ENCODE measurements at places on chromosomes 12 and 14.
A peak's percentile ranks its signal among the peaks of the same experiment; 100 is the strongest.

GRCh38 chr12:102528111-102528510 is 47.7 kb upstream of the IGF1 start:
- DNase-seq = no peak

GRCh38 chr14:64119500-64119899 is 174.7 kb downstream of the ESR2 start:
- no peak for DNase-seq

GRCh38 chr14:68791902-68792677 is 777 bp downstream of the ZFP36L1 start:
- peak; percentile 49 for DNase-seq

DNA sequence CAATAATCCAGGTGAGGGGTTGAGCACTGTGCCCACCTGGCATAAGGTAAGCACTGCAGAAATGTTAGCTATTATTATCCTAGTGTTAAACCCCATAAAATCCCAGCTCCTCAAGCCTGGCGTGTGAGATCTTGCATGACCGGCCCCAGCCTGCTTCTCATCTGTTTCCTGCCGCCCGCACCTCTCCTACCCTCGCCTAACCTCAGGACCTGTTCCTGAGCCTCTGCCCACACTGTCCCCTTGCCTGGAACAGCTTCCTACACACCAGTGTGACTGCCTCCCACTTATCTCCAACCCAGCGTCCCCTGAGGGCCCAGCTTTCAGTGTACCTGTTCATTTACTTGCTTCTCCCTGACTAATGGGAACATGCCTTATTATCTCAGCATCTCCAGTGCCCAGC is 24.7 kb downstream of the ISCA2 start:
- no peak for DNase-seq

DNA sequence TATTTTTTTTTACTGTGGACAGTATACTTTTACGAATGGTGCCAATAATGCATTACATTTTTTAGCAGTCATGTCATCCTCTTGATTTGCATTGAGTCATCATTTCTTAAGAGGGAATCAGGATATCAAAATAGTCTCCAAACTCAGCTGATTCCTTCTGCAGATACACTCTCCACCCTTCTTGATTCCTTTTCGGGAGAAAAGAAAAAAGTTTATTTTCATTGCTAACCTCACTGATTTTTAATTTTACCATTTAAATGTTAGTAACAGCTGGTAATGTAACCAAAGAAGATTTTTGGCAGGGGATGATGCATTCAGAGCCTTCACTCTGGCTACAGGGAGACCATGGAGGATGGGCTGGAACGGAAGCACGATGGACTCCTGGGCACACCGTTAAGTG is 47.5 kb downstream of the MRPL42 start:
- DNase-seq = no peak

DNA sequence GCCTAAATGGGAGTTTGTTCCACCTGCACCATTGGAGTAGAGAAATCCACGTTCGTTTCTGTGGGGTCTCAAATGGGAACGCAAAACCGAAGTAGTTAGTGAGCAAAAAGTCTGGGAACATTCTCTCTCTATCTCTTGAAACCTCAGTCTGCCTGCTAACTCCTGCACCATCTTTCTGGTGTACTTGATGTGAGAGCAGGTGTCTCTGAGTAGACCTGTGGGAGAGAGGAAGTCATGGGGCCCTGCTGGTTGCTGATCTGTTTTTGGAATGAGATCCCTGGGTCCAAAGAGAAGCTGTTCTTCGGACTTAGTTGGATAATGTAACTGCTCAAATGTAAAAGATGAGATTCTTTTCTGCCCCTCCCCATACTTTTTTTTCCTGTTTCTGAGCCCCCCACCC is 57.3 kb downstream of the MAX start:
- no peak for DNase-seq

- peak; percentile 8 for DNase-seq
These were observed 7.4 kb upstream of the TMEM132C start for GRCh38 chr12:128259556-128260070.
